ENCODE measurements at places on chromosomes 5 and 9.

DNA sequence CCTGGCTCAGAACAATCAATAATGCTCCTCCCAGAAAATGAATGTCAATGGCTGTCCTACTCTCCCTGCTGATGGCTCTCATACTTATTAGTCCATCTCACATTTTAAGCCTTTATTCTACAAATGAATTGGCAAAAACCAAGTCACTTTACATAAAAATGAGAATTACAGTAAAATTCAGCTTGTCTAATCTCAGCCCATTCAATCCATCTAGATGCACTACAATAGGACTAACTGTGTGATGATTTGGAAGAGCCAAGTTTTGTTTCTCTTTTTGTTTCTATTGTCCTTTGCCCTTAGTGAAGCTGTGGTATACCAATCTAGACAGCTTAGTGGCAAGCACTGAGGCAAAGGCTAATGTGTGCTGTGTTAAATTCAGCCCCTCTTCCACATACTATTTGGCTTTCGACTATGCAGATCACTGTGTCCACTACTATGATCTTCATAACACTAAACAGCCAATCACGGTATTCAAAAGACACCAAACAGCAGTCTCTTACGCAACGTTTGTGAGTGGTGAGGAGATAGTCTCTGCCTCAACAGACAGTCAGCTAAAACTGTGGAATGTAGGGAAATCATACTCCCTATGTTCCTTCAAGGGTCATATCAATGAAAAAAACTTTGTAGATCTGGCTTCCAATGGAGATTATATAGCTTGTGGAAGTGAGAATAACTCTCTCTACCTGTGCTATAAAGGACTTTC is 140.8 kb upstream of the ZNF462 start:
- no peak for DNase-seq

DNA sequence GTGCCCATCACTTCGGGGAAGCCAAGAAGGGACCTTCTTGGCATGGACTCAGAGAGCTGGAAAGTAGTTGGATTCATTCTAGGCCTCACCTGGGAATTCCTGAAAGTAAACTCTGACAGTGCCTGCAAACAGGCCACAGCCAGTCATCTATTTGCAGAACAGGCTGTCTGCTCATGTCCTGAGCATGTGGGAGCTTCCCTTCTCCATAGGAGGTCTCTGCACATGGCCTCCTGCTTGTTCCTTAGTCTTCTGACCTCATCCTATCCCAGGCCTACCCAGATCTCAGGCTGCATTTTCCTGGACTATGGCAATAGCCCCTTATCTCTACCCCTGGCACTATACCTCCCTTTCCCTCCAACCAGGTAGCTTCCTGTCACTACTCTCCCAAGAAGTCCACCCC is 67.2 kb upstream of the FSTL4 start:
- DNase-seq: no peak

- DNase-seq: no peak
These were observed 6.4 kb downstream of the PHF24 start for GRCh38 chr9:34964458-34964857.

DNA sequence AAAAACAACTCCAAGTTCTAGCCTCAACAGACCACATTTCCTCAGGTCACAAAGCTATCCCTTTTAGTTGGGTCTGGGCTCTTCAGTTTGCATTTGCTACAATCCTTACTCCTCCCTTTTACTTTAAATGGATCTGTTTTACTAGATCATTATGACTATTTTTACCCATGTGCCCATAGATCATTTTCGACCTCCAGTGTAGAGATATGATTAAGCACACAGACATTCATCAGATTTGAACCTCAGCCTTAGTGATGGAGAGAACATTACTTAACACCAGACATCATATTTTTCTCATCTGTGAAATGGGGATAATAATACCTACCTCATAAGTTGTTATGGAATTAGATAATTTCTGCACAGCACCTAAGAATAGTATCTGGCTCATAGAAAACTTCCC is 141.9 kb downstream of the NPR3 start:
- no peak for DNase-seq

DNA sequence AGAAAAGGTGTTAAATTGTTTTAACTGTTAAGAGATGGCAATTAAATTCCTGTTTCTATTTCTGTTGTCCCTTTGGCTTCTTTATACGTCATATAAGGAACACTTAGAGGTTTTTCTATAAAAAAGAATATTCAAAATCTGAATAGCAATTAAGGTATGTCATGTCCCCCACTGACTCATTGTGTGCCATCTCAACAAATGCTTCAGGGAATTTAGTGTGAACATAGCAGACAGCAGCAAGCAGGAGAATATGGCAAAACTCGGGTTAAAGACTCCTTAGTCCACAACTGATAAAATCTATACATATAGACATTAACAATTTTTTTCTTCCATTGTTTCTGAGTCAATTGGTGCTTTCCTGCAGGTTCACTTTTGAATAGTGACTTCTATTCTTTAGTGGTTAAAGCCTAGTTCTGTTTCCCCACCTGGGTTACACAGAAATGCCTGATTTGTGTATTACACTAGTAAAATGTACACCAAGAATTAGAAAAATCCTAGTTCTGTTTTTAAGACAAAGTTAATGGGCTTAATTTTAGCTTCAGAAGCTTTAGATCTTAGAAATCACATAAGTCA is 17.9 kb upstream of the RPS23 start:
- no peak for DNase-seq

DNA sequence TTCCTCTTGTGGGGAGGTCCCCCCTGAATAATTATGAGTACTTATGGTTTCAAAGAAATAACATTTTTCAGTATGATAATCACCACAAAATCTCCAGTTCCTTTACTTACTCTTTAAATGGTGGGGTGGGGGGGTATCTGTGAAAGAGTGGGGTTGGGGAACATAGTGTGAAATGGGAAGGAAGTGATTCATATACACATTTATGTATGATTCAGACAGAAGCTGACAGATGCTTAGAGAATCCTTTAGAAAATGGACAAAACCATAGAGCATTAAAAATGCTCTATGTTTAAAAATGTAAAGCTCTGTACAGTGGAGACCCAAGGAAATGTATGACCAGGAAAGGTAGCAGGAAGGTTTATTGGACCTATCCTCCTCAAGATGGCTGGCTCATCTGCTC is 267.5 kb upstream of the GRIA1 start:
- no peak for DNase-seq

- no peak for DNase-seq
These were observed 180.3 kb downstream of the C9orf152 start for GRCh38 chr9:110027671-110028081.

DNA sequence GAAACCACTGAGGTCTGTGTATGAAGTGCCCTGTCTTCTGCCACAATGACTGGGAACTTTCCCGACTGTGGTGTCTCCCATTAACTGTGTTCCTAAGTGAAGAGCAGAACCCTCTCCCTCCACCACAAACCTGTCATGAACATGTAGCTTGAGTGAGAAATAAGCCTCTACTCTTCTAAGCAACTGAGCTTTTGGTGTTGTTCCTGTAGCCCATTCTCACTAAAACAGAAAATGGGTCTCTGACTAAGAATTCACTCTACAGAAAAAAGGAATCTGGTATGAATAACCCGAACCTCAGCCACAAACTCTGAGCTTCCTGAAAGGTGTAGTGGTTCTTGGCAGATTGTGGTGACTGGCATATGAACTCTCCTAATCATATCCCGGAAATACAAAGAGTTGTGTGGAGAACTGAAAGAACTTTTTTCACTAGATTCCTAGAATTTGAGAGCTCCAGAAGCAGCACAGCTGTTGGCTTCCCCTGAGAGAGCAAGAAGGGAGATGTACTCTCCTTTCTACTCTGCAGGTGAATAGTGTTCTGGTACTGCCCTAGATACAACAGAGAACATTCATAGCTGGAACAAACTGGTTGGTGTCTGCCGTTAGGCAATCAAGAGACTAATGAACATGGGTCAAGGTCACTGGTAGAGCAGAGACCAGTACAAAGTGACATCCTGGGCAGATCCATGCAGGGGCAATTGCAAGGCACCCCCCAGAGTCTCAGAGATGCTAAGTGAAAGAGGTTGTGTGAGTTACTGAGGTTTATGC is 283.8 kb downstream of the PDE4D start:
- no peak for DNase-seq

All from activated T-helper 1 cell treated with anti-CD3 and anti-CD28 coated beads, Interleukin-2, amount 50 U/mL, for 16 hours (primary cell).